ENCODE measurements at places on chromosomes 6 and 20.
A peak's percentile ranks its signal among the peaks of the same experiment; 100 is the strongest.

DNA sequence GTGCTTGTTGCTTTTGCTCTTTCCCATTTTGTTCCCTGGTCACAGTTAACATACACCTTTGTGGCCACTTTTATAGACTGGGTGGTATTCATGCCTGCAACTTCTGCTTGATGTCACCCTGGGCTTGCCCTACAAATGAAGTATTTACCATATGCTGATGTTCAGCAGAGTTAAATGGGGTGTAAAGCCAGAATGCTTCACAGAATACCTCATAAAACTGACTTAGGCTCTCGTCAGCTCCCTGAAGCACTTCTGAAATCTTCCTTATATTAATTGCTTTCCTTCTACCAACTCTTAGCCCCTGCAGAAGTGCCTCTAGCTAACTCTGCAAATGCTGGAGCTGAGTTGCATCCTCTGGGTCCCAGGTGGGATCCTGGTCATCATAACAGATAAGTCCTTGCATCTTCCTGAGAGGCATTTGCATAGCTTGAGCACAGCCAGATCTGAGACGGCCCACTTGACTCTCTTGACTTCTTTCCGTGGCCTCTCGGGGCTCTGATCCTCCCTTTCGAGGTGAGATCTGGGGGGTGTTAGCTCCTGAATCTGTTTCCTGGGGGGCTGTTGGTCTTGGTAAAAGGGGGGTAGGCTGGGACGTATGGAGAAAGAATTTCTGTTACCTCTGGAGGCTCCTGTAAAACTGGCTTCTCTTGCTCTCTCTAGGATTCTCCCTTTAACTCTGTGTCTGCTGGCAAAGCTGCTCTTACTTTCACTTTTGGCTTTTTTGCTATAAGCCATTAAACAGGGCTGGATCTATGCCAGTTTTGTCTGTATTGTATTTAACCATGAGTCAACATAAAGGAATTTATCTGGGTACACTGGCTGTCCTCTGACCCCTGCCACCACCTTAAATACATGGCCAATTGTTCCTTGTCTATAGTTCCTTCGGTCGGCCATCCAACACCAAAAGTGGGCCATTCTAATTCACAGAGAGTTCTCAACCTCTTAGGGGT, 223.0 kb upstream of the SYNCRIP start:
- no peaks in the 10 kb centered on the region for H3K36me3 ChIP-seq
- H3K27ac ChIP-seq: no peak overlapping the region
- DNase-seq: no peak
- no peaks in the 10 kb centered on the region for H3K27me3 ChIP-seq
- H3K4me3 ChIP-seq: no peak overlapping the region

GRCh38 chr6:169343886-169344749, 90.5 kb upstream of the THBS2 start:
- H3K4me3 ChIP-seq: no peak overlapping the region
- H3K27ac ChIP-seq: no peak overlapping the region
- H3K4me1 ChIP-seq: no peaks in the 10 kb centered on the region
- no peak for DNase-seq
- H3K36me3 ChIP-seq: no peaks in the 10 kb centered on the region

DNA sequence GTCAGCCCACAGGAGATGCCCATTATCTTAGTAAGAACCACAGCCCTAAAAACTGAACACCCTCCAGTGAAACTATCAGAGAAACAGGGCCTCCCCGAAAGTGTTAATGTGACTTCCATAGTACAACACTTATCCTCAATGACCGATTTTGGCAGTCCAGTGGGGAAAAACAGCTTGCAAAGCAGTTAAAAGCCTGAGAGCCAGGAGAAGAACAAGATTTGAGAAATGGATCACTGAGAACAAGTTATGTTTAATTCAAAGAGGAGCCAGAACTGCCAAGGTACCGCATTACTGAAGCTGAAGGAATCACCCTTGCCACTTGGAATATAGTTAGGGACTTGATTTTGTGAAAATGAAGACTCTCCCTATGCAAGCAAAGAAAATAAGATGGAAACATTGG, 236.9 kb downstream of the QKI start:
- H3K4me1 ChIP-seq: no peaks in the 10 kb centered on the region
- H3K4me3 ChIP-seq: no peak overlapping the region
- no peaks in the 10 kb centered on the region for H3K27me3 ChIP-seq
- no peaks in the 10 kb centered on the region for H3K36me3 ChIP-seq

GRCh38 chr6:43715056-43715788, 27.6 kb upstream of the MRPS18A start:
- DNase-seq: no peak
- no peaks in the 10 kb centered on the region for H3K36me3 ChIP-seq
- H3K27ac ChIP-seq: no peak overlapping the region
- H3K4me1 ChIP-seq: no peaks in the 10 kb centered on the region

GRCh38 chr6:148816117-148816516, 69.3 kb downstream of the UST start:
- no peak for DNase-seq
- H3K4me3 ChIP-seq: no peak overlapping the region
- no peak overlapping the region for H3K27ac ChIP-seq

- peaks cover 13% of the 10 kb centered on the region for H3K4me1 ChIP-seq
- H3K27ac ChIP-seq: no peak overlapping the region
- no peak for DNase-seq
- no peaks in the 10 kb centered on the region for H3K27me3 ChIP-seq
Measured at GRCh38 chr6:1687402-1687801, 77.7 kb downstream of the FOXC1 start.

GRCh38 chr20:8039042-8039441, 19.5 kb upstream of the TMX4 start:
- peak; percentile 37 for DNase-seq
- H3K27ac ChIP-seq: no peak overlapping the region
- no peaks in the 10 kb centered on the region for H3K4me1 ChIP-seq
- H3K27me3 ChIP-seq: no peaks in the 10 kb centered on the region

DNA sequence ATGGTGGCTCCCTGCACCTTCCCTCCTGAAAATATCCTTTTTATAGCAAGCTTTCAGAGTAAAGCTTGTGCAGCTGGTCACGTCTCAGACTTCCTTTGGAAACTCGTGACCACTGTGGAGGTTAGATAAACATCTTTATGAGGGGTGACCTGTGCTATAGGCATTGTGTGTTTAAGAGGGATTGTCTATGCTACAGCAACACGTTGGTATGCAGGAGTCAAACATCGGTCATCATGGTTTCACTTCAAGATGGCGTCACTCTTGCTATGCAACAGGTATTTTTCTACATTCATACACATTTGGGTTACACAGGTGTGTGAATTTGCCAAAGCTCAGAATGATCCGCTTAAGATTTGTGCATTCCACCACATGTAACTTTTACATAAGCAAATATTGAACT, 14.6 kb upstream of the BLCAP start:
- no peak overlapping the region for H3K27ac ChIP-seq
- H3K36me3 ChIP-seq: no peaks in the 10 kb centered on the region
- peaks cover 2% of the 10 kb centered on the region for H3K4me1 ChIP-seq
- no peaks in the 10 kb centered on the region for H3K27me3 ChIP-seq

GRCh38 chr20:3158968-3159431, 665 bp downstream of the FASTKD5 start:
- no peaks in the 10 kb centered on the region for H3K27me3 ChIP-seq
- H3K4me3 ChIP-seq: peak overlapping the region; percentile 98
- H3K36me3 ChIP-seq: no peaks in the 10 kb centered on the region
- peak overlapping the region; percentile 84 for H3K27ac ChIP-seq

- H3K4me1 ChIP-seq: no peaks in the 10 kb centered on the region
- DNase-seq: no peak
- H3K4me3 ChIP-seq: no peak overlapping the region
- H3K27me3 ChIP-seq: no peaks in the 10 kb centered on the region
- no peak overlapping the region for H3K27ac ChIP-seq
Measured at GRCh38 chr6:27321901-27322300, 9.8 kb upstream of the POM121L2 start.
